Right hindlimb (tissue), 1 donor: ENCODE measurements at places on chromosomes 4 and X.

- DNase-seq: no peak
Observed at GRCh38 chr4:169604131-169604900, 8.1 kb downstream of the NEK1 start.

DNA sequence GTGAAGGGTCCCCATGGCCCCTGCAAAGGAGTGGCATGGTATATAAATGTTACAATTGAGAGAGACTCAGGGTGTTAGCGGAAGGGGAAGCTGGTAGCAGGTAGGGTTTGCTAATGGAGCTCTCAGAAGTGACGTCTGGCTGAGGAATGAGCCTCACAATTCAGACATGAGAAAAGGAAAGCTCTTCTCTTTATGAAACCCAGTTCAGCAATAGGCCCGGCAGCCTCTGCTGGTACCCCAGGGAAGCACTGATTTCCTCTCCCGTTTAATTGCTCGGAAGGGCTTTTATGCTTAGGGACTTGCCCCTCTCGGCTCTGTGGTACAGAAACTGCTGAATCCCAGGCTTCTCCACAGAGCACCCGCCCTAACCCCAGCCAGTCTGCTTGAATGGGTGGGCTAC is 19.4 kb upstream of the AFAP1 start:
- no peak for DNase-seq

DNA sequence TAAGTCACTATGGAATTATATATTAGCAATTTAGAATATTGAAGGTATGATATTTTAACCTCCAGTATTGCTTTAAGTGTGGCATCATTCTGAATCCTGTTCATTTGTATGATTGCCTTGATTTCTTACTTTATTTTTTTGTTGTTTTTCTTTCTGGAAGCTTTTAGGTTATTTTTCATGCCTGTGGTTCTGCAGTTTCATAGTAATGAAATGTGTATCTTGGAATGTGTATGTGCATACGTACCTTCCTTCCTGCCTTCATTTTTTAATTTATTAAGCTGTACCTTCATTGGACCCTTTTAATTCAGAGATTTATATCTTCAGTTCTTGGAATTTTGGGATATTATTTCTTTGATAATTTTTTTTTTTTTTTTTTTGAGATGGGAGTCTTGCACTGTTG is 22.1 kb downstream of the CPEB2 start:
- no peak for DNase-seq

DNA sequence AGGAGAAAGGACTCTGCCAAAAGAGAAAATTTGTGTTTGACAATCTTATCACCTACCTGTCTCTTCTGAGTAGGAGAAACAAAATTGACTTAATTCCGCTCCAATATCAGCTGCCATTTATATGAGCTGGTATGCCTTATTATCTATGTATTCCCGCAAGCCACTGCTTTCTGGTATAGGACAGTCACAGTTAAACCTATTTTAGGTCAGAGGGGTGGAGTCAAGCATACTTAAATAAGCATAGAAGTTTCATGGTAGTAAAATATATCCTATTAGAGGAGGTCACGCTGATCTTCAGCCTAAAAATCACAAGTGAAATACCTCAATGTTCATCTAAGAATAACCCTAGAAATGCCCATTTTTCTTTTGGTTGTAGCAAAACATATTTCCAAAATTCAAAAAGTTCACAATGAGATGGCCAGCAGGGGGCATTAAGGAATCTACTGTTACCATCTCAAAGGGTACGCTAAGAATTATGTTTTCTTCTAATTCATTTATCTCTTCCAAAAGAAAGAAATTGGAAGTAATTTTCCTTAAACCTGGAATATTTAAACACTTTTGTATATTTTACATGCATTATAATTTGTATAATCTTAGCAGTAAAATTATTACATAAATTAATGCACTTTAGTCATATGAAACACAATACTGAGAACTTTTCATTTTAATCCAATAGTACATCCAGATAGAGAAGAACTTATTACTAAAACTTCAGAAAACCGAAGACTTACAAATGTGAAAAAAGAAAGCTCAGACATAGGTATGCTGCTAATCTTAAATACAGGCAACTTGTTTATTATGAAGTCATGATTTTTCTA is 10.5 kb downstream of the PPAT start:
- no peak for DNase-seq

DNA sequence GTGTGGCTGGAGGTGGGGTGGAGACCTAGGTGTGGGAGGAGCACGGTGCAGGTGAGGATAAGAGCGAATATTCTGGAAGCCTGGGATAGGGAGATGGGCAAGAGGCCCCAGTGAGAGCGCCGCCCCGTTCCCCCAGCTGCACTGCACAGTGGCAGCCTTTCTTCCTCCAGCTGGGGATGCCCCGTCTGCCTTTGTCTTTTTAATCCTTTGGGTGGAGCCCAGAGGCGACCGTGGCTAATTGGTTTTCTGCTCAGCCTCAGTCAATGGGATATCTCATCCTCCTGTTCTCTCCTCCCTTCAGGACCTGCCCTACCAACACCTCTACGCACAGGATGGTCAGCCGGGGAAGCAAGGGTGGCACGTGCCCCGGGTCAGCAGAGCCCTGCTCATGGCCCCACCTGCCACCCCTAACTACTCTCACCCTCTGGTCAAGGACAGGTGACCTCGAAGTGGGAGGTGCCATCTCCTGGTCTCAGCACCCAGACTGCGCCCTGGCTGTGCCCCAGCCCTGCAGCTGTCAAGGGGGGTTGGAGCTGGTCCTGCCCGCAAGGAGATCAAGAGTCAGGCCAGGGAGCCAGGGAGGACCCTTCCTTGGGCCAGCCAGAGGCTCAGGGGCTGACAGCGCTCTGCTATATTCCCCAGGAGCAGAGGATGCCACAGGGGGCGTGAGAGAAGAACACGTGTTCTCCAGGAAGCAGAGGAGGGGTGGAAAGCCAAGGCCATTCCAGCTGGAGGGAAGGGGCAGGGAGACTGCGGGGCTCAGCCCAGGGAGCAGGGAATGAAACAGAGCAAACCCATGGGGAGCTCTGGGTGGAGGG is 64.0 kb downstream of the ADRA2C start:
- DNase-seq: peak; percentile 65

- peak; percentile 50 for DNase-seq
Observed at GRCh38 chr4:86497131-86497530, 97.0 kb upstream of the PTPN13 start.

- DNase-seq: no peak
Observed at GRCh38 chr4:75497133-75497532, 17.1 kb downstream of the RCHY1 start.

GRCh38 chr4:162871990-162872389 is 294.7 kb downstream of the NAF1 start:
- peak; percentile 63 for DNase-seq

DNA sequence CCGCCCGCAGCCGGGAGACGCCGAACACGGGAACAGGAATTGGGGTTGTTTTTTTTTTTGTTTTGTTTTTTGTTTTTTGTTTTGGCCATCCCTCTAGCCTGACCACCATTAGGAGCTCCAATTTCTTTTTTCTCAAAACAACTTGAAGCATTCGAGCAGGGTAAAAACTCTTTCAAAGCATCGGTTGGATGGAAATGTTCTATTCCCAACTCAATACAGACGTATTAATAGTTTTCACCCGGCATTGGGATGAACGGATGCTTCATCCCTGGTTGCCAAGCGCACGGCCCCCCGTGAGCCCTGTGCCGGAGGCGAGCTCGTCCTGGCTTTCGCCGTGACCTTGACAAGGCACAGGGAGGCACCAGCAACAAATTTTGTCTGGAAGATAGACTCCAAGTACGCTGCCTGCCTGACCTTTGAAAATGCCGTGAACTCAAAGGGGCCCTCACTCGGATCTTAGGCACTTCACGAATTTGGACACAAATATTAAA is 352 bp upstream of the MAP3K15 start:
- DNase-seq: no peak

DNA sequence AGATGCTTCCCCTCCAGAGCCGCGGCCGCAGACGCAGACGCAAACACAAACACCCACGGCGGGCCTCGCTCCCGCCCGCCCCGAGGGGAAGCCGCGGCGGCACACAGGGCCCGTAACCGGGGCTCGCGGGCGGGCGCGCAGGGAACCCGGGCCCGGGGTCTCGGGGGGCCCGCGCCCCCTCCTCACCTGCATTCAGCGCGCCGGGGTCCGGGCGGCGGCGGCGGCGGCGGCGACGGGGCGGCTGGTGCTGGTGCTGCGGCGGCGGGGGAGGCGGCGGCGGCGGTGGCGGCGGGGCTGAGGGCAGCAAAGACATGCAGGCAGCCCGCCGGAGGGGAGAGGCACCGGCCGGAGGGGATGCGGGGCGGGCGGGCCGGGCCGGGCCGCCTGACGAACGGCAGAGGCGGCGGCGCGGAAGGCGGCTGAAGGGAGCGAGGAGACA is 255 bp upstream of the CNOT6L start:
- no peak for DNase-seq

GRCh38 chrX:13023979-13024378 is 20.4 kb downstream of the FAM9C start:
- no peak for DNase-seq

- DNase-seq: no peak
Observed at GRCh38 chr4:88207171-88207570, 48.7 kb upstream of the ABCG2 start.

DNA sequence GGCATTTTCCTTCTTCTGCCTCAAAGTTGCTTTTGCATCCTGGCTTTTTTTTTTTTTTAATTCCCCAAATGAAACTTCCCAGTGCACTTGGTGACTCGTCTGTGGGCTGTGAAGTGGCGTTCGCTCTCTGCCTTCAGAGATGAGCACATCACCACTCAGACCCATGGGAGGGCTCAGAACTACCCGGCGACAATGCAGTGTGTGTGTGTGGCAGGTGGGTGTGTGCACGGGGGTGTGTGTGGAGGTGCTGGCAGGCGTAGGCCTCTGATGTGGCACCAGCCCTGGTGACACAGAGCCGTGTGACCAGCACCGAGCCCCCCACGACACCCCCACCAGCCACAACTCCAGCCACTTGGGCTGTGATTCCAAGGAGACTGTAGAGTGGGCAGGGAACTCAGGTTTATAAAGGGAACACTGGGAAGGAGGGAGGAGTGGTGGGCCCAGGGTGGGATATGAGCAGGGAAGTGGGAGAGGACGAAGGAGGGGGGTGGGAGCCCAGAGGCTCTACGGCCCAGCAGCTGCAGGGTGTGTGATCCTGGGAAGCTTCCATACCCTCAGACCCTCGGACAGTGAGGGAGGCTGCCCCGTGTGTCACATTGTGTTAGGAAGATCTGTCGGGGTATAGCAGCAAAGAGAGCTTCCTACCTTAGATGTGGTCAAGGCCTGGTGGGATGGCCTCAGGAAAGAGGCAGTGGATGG is 6.0 kb upstream of the WFS1 start:
- DNase-seq: no peak

GRCh38 chr4:33133723-33134122 is 2413.6 kb downstream of the PCDH7 start:
- no peak for DNase-seq

DNA sequence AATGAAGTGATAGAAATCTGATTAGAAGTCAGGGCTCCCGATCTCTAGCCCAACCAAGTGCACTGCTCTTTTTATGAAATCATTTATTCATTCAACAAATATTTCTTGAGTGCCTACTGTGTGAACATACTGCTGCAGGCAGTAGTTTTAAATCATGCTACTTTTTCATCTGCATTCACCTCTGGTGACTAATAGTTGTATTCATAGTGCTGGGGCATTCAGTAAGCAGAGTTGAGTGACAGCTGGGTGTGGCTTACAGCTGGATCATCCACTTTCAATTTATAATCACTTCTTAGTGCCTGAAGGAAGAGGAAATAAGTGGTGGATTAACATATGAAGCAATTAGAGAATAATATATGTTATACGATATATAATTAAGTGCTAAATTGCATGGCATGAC is 94.1 kb upstream of the HPRT1 start:
- no peak for DNase-seq

GRCh38 chr4:128338634-128339355 is 51.2 kb upstream of the PGRMC2 start:
- DNase-seq: no peak
